ENCODE measurements at places on chromosomes 5 and 9.

DNA sequence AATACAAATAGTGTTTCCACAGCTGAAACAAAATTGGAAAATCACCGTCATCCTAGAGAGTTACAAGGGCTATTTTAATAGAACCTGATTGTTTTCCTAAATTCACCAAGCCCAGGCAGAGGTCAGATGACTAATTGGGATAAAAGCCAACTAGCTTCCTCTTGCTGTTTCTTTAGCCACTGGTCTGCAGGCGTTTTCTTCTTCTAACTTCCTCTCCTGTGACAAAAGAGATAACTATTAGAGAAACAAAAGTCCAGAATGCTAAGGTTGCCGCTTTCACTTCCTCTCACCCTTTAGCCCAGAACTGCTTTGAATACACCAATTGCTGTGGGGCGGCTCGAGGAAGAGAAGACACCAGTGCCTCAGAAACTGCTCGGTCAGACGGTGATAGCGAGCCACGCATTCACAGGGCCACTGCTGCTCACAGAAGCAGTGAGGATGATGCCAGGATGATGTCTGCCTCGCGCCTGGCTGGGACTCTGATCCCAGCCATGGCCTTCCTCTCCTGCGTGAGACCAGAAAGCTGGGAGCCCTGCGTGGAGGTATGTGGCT lies at the start of gene TLR4:
TSS of gene TLR4 (plus strand) at position 380 of the 552 bp plus-strand sequence. CDS start at position 450, 70 bp downstream.
- peak; percentile 47 for DNase-seq

DNA sequence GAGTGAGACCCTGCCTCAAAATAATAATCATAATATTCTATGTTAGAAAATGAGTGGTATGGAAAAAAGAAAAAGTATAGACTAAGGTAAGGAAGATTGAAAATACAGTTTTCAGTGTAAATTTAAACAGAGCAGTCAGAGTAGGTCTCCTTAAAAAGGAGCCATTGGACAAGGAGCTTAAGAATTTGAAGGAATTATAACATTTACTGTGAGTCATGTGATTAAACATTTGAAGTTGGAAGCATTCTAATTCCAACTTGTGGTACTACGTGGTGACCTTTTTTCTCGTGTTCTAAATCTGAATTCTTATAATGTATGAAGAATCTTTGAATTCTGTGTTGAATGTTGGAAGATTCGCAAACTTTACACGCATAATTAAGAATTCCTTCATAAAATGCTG lies 39.3 kb upstream of the TMEM171 start:
- no peak for DNase-seq

DNA sequence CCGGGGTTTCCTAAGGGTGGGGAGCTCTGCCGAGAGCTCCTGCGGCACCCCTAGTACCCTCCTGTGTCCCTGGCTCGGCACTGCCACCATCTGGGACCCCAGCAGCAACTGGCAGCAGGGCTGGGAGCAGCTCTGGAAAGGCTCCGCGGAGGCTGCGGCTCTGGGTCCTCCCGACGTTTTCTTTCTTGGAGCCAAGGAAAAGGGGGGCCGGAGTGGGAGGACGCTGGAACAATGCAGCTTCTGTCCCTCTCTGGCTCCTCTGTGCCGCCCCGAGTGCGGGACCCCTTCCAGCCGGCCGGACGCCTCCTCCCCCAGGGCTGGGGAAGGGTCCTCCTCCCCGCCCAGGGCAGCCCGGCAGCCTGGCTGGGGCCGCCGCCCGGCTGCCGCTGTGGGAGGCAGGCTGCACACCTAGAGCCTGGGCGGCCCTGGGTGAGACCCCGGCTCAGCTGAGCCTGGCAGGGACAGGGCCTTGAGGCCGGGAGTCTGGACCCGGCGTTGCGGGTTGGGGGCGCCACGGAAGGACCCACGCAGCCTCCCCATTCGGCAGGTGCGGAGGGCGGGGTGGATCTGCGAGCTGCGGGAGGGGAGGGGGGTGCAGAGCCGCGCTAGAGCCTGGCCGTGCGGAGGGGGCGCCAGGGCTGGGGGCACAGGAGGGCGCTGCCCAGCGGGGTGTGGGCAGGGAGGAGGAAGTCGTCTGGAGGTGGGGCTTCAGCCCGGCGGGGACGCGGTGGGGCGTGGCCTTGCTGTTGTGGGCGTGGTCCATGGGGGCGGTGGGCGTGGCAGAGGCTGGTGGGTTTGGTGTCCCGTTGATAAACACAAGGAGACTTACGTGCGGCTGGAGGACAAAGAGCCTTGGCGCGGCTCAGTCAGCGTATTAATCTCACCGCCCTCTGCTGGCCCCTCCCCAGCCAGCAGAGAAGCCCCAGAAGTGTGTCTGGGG lies 15.1 kb downstream of the GPSM1 start:
- DNase-seq = peak; percentile 91

GRCh38 chr5:32003981-32004380 lies 170.1 kb downstream of the GOLPH3 start:
- DNase-seq = no peak

DNA sequence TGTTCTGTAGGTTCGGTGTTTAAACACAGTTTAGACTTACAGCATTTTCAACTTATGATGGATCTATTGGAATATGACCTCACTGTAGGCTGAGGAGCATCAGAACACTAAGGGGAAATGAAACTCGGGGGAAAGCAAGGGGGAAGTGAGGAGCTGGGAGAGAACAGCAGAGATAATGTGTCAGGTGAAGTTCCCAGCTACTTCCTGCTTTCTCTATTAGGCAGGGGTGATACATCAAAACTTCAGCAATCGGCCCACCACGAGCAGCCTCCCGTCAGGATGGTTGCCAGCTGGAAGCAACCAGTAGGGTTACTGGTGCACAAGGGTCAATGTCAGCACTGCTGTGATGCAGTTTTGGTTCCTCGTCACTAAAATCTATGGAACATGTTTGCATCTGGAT lies 34.3 kb downstream of the FAT2 start:
- DNase-seq = no peak

DNA sequence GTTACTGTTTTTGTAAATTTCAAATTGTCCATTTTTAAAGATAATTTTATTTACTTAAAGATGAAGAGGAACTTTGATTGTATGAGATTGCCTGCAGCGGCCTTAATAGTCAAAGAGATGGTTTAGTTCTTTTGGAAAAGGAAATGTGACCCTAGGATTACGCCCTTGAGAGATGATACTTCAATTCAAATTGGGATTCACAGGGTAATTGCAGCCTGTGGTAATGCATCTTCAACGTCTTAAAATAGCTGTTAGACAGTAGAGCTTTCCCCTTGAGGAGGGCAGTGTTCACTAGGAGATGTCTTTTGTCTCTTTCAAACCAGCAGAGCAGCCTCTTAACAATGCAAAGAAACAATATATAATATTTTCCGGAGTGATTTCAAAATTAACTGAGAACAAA lies 127.1 kb downstream of the TAF11L14 start:
- DNase-seq = no peak

DNA sequence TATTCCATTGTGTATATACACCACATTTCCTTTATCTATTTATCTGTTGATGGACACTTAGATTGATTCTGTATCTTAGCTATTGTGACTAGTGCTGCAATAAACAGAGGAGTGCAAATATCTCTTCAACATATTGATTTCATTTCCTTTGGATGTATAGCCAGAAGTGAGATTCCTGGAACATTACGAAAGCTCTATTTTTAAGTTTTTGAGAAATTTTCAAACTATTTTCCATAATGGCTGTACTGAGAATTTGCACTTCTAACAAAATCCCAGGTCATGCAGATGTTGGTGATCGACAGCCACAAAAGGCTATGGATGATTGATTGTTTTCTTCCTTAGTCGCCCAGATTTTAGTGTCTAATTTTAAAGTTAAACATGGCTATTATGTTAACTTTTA lies 132.7 kb upstream of the MTAP start:
- no peak for DNase-seq

DNA sequence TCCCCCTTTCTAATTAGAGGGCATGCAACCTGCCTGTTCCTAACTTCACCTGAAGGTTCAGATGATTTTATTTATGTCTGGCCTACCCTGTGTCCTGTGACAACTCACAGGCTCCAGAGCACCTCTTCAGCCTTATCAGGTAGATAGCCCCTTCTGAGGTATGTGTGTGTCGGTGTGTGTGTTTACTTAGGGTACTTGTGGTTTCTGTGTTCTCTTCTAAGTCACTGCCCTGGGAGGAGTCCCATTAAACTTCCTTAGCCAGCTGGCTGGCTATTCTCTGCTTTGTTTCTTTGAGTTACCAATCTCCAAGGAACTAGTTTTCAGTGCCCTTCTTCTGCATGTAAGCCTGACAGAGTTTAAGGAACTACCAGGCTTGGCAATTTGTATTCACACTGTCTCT lies 74.9 kb downstream of the UNC13B start:
- DNase-seq = no peak

GRCh38 chr9:129933185-129934040 lies 98.2 kb downstream of the USP20 start:
- DNase-seq = no peak

- DNase-seq = peak; percentile 16
Measured at GRCh38 chr5:76742583-76742982, 26.7 kb downstream of the F2R start.

DNA sequence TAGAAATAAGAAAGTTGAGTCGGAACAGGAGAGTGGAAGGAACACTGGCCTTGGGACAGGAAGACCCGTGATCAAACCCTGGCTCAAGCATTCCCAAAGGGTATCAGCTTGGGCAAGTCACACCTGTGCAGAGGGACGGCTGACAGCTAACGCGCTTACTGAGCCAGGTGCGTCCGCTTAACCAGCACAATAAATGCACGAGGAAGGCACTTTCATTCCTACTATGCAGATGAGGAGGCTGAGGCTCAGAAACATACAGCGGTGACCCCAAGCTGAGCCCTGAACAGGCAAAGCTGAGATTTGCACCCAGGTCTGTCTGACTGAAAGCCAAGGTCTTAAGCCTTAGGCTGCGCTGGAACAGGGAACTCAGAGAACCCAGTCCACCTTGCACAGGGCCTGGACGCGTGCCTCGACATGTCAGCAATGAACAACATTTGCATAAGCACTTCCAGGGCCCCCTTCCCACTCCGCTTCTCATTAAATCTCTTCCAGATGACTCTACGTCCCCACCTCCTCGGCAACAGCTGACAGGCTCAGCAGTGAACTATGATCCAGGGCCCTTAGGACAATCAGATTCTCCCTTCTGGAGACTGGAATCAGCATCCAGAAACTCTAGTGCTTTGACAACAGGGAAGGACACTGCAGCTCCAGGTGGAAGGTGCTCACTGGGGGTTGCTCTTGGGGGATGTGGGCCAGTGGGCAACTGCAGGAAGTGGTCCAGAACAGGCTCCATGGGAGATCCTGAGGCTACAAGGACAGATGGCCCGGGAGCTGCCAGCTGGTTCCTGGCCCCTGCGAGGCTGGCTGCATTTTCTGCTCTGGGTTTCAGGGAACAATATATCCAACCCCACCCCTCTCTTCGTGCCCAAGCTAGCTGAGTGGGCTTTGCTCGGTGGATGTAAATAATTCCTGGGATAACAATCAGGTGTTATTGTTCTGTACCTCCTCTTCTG lies 35.2 kb downstream of the SH3PXD2B start:
- no peak for DNase-seq

DNA sequence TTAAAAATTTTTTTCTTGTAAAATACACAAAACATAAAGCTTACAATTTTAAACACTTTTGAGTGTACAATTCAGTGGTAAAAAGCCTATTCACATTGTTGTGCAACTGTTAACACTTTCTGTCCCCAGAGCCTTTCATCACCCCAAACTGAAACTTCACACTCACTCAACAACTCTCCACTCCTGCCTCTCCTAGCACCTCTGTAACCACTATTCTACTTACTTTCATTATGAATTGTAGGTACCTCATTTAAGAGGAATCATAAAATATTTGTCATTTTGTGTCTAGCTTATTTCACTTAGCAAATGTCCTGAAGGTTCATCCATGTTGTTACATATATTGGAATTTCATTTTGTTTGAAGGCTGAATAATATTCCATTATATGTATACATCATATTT lies 4.3 kb upstream of the ZNF510 start:
- no peak for DNase-seq

Measured in hematopoietic multipotent progenitor cell treated with erythropoietin and hydrocortisone succinate and interleukin-3 and kit ligand, for 8 days (in vitro differentiated cells).